ENCODE measurements at places on chromosomes 12 and 14.

DNA sequence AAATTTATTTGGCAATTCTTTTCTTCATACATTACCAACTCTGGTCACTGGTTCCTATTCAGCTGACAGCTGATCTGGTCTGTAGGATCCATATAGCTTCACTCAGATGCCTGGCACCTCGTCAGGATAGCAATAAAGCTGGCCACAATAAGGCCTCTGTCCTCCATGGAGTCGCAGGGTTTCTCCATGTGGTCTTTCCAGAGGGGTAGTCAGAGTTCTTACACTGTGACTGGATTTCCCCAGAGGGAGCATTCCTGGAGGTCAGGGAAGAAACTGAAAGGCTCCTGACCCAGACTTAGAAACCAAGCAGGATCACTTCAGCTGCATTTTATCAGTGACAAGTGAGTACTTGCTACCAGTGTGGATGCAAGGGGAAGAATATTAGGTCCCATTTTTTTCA is 34.9 kb upstream of the SIX1 start:
- DNase-seq, result no peak

DNA sequence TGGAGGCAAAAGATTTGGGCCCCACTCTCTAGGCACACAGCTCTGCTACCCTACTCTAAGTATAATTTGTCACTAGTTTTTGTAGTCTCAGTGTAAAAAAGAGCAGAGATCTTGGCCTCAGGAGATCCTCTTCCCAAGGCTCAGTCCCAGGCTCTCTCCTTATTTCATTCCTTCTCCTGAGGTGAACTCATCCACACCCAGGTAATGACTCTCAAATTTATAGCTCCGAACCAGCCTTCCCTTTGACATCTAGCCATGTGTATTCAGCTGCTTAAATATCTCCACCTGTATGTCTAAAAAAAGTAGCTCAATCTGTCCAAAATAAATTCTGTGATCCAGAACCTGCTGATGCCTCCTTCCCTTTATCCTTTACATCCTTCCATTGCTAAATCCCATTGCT is 173.5 kb upstream of the HIF1A start:
- DNase-seq, result no peak

DNA sequence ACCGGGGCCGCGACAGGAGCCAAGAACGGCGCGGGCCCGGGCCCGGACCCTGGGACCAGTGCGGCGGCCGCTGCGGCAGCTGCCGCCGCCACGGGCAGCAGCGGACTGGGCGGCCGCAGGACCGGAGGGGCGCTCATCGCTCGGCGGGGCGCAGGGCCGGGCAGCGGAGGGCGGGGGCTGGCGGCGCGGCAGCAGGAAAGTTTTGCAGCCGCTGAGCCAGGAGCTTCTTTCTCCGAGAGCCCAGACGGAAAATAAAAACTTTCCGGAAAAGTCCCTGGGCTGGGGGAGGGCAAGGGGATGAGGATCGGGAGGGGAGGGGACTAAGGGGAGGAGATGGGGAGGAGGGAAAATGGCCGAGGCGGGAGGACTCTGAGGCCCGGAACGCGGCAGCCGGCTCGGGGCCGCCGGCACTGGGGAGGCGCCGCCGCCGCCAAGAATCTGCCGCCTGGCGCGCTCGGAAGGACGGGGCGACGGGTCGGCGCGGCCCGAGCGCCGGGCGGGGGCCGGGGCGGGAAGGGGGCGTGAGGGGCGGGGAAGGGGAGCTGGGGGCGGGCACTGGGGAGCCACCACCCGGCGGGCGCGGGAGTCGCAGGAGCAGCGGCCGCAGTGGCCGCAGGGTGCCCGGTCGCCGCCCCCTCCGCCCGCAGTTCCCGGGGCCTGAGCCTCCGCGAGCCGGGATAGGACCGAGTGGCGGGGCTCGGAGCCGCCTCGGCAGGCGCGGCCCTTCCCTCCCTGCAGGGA is at the start of gene PRKD1:
PRKD1 (minus strand) TSS at position 472 of the 741 bp plus-strand sequence.
- peak; percentile 47 for DNase-seq

DNA sequence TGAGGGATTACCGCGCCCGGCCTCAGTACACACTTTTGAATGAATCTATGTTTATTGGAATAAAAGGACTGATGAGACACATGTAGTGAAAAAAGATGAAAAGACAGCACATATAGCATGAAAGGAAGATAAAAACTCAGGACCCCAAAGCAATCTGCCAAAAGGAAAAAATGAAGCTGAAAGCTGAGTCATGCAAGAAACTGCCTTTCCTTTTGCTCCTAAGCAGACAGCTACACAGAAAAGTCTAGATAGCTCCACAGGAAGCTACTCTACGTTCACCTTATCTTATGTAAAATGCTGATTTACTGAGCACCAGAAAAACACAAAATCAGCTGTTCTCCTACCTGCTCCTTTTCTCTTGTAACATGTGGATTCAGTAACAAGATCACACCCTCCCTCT is 128.4 kb downstream of the NTF3 start:
- no peak for DNase-seq

- DNase-seq, result no peak
These were observed 17.7 kb downstream of the STXBP6 start for GRCh38 chr14:25032092-25032784.

GRCh38 chr12:131103669-131104462 is 150.2 kb downstream of the ADGRD1 start:
- no peak for DNase-seq

- no peak for DNase-seq
These were observed 76.8 kb upstream of the LHX5 start for GRCh38 chr12:113548467-113548866.

- DNase-seq, result no peak
These were observed 157.4 kb upstream of the ARID2 start for GRCh38 chr12:45572114-45572513.

DNA sequence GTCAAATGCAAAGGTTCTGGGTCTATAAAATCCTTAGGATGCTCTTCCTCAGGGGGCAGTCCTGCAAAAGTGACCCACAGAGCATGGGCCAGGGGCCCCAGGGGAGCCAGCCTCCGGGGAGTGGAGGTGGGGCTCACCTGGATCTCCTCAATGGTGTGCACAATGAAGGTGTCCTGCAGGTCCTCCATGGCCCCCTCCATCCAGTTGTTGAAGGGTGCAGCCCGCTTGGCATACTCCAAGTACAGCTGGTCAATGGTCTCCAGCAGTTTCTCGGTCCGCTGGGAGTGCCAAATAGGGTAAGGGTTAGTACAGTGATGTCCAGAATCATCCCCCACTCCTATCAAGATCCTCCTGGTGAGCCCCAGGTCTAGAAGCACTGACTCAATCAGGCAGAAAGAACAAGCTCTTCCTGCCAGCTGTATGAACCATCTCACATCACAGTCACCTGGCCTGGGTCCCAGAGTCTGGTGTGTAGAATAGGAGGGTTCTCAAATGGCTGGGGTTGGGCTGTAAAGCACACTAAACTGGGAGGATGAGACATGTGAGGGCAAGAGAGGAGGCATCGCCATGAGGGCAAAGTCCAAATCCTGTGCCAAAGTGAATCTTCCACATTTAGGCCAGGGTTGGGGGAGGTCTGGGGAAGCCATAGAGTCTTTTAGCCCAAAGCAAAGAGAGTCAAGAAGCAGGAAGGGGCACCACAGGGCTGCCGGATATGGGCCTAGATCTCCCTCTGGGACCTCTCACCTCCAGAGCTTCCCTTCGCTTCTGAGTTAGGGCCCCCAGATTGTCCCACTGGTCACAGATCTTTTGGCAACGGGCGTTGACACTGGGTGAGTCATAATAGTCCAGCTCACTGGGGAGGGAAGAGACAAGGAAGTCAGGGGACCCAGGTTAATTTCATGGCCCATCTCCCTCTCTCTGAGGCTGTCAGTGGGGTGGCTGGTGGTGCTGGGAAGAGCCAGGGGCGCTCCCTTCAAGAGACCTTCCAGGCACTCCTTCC is 91.5 kb upstream of the ZFP36L1 start:
- DNase-seq, result no peak

DNA sequence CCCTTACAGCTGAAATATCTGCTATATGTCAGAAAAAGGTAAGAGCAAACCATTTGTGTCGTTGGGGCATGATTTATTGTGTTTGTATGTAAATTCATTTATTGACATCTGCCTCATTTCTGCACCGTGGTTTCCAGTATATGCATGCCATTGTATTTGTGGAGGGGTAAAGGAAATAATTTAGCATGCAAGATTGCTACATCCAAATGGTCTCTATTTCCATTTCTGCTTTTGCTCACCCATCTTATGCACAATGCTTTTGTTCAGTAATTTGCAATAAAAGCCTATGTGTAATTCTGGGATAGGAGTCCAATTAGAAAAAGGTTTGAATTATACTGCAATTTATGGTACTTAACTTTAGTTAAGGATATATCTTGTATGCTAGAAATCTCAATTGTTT is 101.8 kb downstream of the UNC79 start:
- DNase-seq, result no peak

- DNase-seq, result no peak
These were observed 52.3 kb upstream of the BCL2L14 start for GRCh38 chr12:12018454-12018853.

DNA sequence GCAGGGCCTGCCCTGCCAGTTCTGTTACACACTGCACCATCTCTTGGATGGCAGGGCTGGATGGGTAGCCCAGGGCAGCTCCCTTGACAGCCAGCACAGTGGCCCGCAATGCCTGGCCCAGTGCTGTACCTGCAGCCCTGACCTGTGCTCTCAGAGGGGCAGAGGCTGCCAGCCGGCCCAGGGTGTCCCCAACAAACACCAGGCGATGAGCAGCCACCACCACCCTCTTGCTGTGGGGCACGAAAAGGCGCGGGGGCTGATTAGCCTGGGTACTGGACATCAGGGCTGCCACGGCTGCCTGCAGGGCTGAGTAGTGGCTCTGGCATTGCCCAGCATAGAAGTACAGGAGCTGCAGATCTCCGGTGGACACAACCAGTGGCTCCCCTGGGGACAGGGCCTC is 4.6 kb upstream of the SLC22A17 start:
- peak; percentile 11 for DNase-seq

DNA sequence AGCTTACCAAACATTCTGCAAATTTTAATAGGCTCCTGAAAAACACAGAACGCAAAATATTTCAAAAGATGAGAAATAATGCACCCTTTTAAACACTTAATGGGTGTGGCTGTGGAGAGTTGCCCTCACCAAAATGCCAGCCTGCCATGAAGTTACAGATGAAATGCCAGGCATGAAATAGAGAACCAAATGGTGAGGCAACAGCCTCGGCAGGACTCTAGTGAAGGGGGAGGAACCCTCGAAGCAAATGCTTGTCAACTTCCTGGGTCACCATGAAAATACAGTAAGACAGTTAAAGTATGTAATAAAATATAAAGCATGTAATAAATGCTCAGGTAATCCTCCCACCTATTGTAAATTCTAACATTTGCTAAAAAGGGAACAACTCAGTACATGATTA is 24.1 kb downstream of the DUSP16 start:
- DNase-seq, result no peak

DNA sequence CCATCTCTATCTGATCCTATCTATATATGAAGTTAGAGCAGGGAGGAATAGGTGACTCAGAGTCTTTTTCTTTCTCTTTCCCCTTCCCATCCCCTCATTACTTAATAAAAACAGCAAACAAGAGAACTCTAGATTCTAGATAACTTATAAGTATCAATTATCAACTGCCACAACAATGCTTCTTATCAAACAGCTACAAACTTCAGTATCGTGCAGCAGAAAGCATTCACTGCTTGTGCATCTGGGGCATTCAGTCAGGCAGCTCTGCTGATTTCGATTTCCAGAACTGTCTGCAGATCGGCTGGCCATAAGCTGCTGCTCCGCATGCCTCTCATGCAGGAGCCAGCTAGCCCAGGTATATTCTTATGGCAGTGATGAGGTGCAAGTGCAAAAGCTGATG is 19.4 kb downstream of the A2ML1 start:
- DNase-seq, result no peak

DNA sequence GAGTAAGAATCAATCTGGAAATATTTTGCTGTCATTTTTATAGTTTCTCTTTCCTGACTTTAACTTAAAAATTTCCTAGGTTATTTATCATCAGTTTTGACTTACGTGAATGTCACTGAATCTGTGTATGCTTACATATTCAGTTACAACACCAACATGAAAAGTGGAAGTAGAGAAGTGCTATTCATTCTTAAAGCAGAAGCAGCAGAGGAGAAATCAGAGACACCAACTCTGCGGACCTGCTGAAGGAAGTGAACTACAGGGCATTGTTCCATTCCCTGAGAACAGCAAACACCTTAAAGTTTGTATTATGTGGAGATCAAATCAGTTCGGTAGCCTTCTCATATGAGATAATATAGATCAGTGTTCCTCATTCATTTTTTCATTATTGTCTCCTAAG is 34.1 kb downstream of the RAD51B start:
- DNase-seq, result peak; percentile 37

- no peak for DNase-seq
These were observed 214.3 kb upstream of the NUDT4 start for GRCh38 chr12:93163260-93164036.

All from GM13976 (cell line).